ENCODE measurements at places on chromosomes 2 and 18.

DNA sequence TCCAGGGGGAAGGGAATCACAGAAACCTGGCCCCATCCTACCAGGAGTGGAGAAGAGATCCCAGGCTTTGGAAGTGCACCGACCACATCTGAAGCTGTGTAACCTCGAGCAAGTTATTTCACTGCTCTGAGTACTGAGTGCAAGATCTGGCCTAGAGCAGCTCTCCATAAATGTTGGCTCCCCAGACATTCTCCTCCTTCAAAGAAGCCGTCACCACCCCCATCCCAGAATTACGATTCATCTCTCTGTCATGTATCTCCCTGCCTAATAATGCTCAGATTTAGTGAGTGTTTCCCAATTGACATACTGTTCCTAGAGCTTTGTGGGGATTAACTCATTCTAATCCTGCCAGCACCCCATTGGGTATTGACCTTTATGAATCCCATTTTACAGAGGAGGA is 51.7 kb downstream of the TNS1 start:
- no peak for DNase-seq

DNA sequence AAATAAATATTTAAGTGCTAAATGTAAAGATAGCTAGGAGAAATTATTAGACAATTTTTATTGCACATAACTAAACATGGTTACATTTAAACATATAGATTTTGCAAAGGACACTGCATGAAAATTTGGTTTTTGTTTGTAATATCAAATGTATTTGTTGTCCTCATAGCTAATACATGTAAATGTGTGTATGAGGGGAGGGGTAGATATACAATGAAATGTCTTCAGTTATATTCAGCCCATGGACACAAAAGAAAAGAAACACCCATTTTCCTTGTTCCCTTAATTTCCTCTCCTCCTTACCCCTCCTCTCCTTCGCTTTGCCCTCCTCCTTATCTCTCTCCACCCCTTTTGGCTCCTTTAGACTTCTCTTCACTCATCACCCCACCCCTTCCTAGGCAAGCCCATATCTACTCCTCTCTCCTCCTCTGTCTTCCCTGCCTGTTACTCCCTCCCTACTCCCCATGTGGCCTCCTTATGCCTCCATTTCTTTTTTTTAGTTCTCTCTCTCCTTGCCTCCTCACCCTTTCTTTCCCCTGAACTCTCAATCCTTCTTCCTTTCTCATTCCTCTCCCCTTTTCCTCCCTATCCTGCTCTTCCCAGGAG is 1.4 kb downstream of the COL3A1 start:
- no peak for DNase-seq

- DNase-seq: no peak
Measured at GRCh38 chr2:238345297-238345968, 25.1 kb downstream of the TRAF3IP1 start.

GRCh38 chr2:121348128-121348740 is 63.2 kb upstream of the TFCP2L1 start:
- DNase-seq: no peak

GRCh38 chr2:7774481-7774880 is 857.3 kb downstream of the RNF144A start:
- DNase-seq: no peak

DNA sequence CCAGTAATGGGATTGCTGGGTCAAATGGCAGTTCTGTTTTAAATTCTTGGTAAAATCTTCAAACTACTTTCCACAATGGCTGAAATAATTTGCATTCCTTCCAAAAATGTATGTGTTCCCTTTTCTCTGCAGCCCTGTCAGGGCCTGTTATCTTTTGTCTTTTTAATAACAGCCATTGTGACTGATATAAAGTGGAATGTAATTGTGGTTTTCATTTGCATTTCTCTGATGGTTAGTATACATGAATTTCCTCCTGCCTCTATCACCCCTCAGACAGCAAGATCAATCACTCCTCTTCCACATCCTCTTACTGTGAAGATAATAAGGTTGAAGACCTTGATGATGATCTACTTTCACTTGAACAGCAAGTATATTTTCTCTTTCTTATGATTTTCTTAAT is 304.8 kb upstream of the FSIP2 start:
- DNase-seq: no peak

- DNase-seq: no peak
Measured at GRCh38 chr2:128363934-128364361, 45.3 kb upstream of the HS6ST1 start.

DNA sequence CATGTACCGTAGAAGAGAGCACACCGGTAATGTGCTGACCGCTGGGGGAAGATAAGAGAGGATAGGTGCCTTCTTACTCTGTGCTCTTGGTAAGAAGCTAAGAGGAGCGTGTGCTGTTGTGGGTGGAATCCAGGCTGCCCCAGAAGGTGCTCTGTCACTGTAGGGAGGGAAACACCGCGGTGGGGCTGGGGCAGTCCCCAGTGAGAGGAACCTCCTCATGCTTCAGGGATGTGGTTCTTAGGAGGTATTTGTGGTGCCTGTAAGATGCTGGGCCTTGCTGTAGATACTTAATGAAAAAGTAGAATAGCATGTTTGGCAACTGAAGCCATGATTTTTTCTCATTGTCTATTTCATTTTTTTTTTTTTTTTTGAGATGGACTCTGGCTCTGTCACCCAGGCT is 1.1 kb downstream of the COLEC11 start:
- no peak for DNase-seq

DNA sequence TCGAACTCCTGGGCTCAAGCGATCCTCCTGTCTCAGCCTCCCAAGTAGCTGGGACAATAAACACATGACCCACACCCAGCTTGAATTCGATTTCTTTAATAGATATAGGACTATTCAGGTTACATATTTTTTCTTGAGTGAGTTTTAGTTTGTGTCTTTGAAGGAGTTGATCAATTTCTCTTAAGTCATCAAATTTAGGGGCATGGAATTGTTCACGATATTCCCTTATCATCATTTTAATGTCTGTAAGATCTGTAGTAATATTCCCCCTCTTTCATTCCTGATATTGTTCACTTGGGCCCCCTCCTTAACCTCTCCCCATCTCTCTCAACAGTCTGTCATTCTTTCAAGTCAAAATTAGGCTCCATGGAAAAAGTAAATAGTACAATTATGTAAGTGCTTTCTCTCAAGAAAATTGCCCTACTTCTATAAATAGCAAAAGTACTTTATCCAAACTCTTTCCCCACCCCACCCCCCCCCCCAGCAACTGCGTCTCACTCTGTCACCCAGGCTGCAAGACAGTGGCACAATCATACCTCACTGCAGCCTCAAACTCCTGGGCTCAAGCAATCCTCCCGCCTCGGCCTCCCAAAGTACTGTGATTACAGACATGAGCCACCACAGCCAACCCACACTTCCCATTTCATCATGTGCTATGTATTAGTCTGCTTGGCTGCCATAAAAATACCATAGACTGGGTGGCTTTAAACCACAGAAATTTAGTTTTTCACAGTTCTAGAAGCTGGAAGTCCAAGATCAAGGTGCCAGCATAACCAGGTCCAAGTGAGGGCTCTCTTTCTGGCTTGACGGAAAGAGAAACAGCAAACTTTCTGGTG is 20.1 kb downstream of the WDR33 start:
- DNase-seq: no peak

DNA sequence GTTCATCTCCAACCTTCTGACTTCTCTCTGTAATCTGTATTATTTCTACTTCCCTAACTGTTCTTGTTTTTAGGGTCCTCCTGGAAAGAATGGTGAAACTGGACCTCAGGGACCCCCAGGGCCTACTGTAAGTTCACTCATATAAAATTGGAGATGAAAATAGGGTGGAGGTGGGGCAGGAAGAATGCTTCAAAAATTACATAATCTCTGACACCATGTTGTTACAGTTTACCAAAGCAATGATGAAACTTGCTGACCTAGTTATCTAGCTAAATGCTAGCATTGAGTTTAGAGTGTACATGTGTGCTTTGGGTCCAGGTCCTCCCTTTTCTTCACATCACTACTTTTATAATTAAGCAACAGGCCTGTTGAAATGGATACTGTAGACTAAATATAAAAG is 23.1 kb downstream of the COL3A1 start:
- DNase-seq: no peak

DNA sequence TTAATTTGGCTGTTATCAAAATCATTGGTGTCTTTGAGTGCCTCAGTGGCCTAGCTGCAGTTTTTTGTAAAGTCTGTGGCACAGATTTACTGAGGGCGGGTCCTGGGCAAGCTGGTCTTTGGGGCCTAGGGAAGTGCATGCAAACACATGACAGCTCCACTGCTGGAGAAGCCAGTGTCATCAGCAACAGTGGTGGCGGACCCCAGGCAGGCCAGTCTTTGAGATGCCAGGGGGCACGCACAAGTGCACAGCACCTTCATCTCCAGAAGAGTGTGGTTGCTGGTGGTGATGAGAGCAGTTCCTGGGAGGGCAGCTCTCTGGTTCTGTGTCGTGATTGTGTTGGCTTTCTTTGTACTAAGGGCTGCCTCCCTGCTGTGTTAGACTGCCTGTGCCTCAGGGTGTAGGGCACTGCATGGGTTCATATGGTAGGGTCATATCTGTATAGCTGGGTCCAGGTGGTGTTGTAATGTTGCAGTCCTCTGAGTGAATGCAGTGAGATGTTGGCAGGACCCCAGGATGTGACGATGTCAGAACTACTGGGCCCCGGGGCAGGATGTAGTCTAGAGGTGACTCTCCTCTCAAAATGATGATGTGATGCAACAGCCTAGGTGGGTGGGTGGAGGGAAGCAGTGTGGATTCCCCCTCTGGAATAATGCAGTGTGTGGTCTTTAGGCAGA is 646.7 kb upstream of the CDH2 start:
- DNase-seq: no peak

- DNase-seq: no peak
Measured at GRCh38 chr18:76892832-76893231, 70.5 kb downstream of the ZNF236 start.

DNA sequence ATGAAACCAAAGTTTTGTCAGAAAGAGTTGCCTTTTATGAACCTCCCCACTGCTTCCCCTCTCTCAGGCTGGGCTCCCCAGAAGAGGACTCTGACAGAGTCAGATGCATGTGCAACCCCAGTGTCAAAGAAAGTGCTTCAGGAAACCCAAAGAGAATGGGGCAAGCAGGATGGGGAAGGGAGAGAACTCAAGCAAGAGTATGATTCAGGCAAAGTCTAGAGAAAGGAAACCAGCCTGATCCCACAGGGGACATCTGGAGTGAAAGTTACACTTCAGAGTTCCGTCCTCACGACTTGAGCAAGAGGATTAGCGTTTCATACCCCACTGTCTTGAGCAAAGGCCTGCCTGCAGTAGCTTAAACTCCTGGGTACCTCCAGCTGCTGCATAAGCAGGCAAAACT is 51.8 kb upstream of the EPC2 start:
- no peak for DNase-seq

GRCh38 chr2:218021536-218022071 is 18.8 kb upstream of the TNS1 start:
- DNase-seq: no peak

DNA sequence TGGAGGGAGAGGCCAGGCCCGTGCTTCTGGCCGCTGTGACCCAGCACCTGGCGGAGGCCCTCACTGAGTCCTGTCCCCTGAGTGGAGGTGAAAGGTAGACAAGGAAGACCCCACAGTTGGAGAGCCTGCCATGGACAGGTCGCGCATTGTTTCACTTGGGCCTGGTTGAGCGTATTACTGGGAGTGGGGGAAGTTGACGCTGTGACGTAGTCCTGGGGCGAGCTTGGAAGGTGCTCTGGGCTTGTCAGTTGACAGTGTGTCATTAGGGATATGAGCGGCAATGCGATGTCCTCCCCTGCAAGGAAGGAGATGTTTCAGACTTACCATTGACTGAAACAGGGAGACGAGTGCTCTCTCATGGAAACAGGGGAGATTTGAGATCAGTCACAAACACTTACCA is 127.1 kb downstream of the SH3RF3 start:
- DNase-seq: no peak

- no peak for DNase-seq
Measured at GRCh38 chr2:130769343-130769907, 14.1 kb downstream of the AMER3 start.

GRCh38 chr2:97965116-97965515 is 30.6 kb downstream of the TMEM131 start:
- DNase-seq: no peak

- no peak for DNase-seq
Measured at GRCh38 chr2:24830351-24830750, 37.1 kb downstream of the CENPO start.

GRCh38 chr2:217910875-217911212 is 92.0 kb downstream of the TNS1 start:
- DNase-seq: no peak

DNA sequence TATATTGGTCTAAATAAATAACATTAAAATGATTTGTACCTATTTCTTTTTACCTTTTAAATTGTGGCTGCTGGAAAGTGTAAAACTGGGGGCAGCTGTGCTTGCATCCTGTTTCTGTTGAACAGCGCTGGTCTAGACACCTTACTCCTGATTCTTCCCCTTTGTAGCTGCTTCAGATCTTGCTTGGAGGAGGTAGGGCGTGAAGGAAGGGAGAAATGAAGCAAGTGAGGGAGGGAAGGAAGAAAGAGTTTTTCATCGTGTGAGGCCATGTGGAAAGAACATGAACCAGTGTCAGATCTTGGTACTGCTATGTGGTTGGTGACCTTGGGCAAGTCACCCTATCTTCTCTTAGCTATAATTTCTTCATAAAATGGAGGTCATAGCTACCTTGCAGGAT is 89.0 kb upstream of the SEC11C start:
- DNase-seq: no peak

GRCh38 chr18:74353169-74353775 is 37.6 kb downstream of the C18orf63 start:
- DNase-seq: no peak

DNA sequence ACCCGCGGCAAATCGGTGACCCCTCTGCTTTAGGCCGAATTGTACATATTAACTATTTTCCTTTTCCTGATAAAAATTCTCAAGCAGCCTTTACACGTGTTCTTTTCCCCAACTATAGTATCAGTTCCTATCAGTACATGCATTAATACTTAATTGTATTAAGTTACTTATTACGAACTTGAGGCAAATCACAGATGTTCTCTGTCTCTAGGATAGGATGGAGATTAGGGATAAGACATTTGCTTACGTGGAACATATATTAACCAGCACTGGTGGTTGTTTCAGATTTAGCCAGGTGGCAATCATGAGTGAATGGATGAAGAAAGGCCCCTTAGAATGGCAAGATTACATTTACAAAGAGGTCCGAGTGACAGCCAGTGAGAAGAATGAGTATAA is 675 bp downstream of the GEMIN6 start:
- DNase-seq: no peak

DNA sequence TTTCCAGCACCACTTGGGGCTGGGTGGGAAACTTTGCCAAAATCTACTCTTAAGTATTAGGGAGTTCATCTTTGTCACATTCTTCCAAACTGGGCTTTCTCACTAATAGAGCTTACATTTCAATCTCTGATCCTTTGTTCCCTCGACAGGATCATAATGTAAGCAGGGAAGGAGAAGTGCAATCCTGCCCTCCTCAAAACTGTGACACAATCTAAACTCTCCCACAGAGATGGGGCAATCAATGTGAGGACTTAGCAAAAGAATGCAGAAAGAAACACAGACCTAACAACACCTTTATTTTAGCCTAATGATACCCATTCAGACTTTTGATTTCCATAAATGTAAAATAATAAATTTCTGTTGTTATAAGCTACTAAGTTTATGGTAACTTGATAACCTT is 40.8 kb downstream of the DSEL start:
- no peak for DNase-seq

- no peak for DNase-seq
Measured at GRCh38 chr18:2164644-2165550, 406.4 kb downstream of the METTL4 start.

GRCh38 chr18:66193938-66194337 is 410.0 kb downstream of the CDH19 start:
- DNase-seq: no peak

Measured in GM19239 (cell line).